Endothelial cell (in vitro differentiated cells): ENCODE measurements at places on chromosomes 13 and 19. TPM values are rescaled to one million over a fixed set of nuclear protein-coding genes. Genes with fewer than 3 reads are reported as not detected.

- no peak for DNase-seq
- peaks cover 26% of the 10 kb centered on the region for H3K36me3 ChIP-seq
- peaks cover 23% of the 10 kb centered on the region for H3K27me3 ChIP-seq
- peaks cover 57% of the 10 kb centered on the region for H3K4me1 ChIP-seq
- H3K27ac ChIP-seq: no peak overlapping the region
Observed at GRCh38 chr13:112771877-112772538, 82.2 kb downstream of the ATP11A start.

DNA sequence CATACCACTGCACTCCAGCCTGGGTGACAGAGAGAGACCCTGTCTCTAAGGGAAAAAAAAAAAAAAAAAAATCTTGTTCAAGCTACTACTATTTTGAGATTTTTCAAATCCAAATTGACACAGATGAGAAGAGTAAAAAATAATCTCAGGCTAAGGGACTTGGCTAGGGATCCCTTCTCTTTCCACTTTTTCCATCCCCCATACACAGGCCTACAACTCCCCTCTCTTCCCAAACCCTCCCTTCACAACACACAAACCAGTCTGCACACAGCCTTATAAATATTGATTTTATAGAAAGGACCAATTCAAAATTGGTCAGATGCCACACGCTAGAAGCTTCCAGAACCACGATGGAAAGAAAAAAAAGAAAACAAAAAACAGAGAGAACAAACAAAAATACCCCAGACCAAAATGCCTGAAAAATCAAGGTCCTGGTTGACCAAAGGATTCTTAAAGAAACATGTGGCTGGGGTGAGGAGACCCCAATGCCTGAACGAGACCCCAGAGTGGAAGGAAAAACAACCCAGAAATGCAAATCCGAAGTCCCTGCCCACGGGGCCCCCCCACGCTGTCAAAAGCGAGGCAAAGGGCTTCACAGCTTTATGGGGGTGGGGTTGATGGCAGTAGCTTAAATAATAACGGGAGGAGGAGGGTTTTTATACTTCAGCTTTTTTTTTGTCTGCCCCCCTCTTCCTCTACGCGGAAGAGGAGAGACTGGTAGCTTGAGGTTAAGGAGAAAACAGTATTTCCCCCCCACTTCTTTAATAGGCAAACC is 18.1 kb downstream of the QPCTL start:
- peaks cover 5% of the 10 kb centered on the region for H3K4me1 ChIP-seq
- H3K27ac ChIP-seq: peak overlapping the region; percentile 4

CYP2F1 gene
- not detected for total RNA-seq

CALR3 gene
- not detected for total RNA-seq

RASAL3 gene
- total RNA-seq: 1.5 TPM

ZNF724 gene
- 10.6 TPM for total RNA-seq
